ENCODE measurements at places on chromosomes 11 and 22.

GRCh38 chr11:122091835-122092234 is 24.2 kb downstream of the BLID start:
- no peak for DNase-seq

DNA sequence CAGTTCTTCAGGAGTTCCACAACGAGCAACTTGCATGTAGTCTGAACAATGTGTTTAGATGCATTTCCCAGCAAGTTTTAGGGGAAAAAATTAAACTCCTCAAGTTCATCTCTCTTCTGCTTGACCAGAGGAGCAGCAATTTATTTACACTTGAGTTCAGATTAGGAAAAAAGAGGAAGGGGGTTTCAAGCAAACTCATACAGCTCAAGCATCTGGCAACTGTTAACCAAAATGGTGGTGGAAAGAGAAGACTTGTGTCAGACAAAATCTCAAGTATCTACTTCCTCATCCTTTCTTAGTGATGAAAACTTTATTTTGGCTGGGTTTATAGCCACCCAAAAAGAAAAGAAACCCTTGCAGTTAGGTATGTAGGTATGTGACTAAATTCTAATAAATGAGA is 29.1 kb upstream of the PICALM start:
- no peak for DNase-seq

GRCh38 chr22:30253205-30253852 is 6.8 kb upstream of the LIF start:
- no peak for DNase-seq

DNA sequence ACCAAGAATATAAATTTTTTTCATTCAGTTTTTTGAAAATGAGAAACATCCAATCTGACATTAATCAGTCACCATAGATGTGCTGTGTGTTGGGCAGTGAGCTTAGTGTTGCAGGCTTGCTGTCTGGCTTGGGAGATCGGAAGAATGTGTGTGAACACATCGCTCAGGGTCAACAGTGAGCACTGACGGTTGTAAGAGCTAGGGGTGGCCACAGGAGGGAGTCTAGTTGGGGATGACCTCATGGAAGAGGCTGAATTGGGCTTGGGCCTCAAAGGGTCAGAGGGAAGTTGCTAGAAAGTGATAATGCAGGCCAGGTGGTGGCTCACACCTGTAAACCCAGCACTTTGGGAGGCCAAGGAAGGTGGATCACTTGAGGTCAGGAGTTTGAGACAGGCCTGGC is 375.4 kb downstream of the DDX10 start:
- no peak for DNase-seq

- no peak for DNase-seq
Measured at GRCh38 chr11:83272627-83273026, 13.5 kb downstream of the CCDC90B start.

- DNase-seq, result no peak
Measured at GRCh38 chr11:83238111-83238510, 44.6 kb downstream of the ANKRD42 start.

GRCh38 chr11:34936945-34937629 is 20.7 kb downstream of the PDHX start:
- no peak for DNase-seq

DNA sequence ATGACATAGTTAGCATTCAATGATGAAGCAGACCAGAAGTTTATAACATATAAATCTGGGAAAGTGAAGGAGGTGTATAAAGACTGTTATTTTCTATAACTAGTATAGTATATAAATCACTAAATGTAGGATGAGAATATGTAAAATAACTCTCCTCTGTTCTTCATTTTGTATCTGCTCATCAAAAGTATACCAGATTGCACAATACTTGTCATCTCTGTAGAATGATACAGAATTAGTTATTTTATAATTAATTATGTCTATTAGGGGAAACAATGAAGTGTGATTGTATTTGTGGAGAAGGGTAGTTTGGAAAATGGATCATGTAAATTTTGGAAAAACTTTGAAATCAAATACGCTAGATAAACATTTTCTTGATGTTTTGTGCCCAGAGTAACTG is 18.4 kb downstream of the OR51L1 start:
- DNase-seq, result no peak

GRCh38 chr11:76830639-76831327 is 29.9 kb upstream of the ACER3 start:
- no peak for DNase-seq

GRCh38 chr11:89184021-89184420 is 6.3 kb downstream of the TYR start:
- DNase-seq, result no peak

DNA sequence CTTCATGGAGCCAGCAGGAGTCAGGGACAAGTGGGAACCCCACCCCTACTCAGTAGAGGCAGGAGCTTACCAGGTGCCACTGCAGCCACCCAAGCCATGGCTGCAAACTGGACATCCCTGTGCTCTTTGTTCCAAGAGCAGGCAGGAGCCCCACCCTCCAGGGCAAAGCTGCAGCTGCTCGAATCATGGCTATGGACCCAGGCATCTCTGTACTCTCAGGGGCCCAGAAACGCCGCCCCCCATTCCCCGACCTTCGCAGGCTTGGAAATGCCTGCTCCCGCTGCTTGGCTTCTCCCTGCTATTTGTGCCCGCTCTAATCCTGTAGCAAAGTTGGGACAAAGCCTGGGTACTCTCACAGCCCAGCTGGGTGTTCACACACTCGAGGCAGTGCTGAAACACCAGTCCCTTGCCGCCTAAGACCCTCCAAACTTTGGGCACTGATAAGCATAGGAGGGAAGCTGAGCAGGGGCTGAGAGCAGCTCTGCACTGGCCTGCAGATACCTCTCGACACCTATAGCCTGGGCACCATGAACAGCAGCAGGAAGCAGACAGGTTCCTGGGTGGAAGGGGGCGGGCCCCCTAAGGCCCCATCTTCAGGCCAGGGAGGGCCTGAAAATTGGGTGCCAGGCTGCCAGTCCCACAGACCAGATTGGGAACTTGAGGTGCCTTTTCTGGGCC is 402.4 kb downstream of the LRRC4C start:
- no peak for DNase-seq

GRCh38 chr22:37664249-37665101 is 6.0 kb downstream of the PDXP start:
- DNase-seq, result no peak

DNA sequence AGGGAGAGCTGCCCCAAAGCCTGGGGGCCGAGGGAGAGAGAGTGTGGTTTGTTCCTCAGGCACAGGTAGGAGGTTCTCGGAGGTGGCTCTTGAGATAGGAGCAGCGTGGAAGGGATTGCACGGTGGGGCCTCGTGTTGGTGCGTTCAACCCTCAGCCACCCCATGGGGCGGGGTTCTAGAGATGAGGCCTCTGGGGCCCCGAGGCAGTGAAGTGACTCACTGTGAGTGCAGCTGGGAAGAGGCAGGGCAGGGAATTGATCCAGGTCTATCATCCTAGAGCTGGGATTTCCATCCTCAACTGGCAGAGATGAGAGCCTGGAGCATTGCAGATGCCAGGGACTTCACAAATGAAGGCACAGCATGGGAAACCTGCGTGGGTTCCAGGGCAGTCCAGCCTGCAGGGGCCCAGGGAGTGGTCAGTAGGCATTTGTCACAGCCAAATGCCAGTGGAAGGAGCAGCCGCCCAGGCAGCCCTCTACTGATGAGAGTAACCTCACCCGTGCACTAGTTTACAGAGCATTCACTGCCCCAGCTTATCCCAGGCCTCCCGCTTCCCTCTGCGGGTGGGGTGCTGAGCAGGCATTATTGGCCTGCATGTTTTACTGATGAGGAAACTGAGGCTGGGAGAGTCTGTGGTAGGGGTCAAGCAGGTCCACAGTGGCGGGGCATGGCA is 5.1 kb upstream of the SMARCB1 start:
- DNase-seq, result no peak

DNA sequence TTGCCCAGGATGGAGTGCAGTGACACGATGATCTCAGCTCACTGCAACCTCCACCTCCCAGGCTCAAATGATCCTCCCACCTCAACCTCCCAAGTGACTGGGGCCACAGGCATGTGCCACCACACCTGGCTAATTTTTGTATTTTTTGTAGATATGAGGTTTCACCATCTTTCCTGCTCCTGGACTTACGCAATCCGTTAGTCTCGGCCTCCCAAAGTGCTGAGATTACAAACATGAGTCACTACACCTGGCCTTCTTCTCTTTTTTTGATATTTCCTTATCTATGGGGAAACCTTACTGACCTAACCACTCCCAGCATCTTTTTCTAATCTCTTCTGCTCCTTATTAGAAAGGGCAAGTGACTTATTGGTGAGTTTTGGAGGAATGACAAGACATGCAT is 121.7 kb upstream of the CHORDC1 start:
- no peak for DNase-seq

GRCh38 chr11:119505861-119506260 is 82.9 kb upstream of the THY1 start:
- no peak for DNase-seq

GRCh38 chr22:24416095-24416494 is 11.3 kb upstream of the ADORA2A start:
- DNase-seq, result no peak

DNA sequence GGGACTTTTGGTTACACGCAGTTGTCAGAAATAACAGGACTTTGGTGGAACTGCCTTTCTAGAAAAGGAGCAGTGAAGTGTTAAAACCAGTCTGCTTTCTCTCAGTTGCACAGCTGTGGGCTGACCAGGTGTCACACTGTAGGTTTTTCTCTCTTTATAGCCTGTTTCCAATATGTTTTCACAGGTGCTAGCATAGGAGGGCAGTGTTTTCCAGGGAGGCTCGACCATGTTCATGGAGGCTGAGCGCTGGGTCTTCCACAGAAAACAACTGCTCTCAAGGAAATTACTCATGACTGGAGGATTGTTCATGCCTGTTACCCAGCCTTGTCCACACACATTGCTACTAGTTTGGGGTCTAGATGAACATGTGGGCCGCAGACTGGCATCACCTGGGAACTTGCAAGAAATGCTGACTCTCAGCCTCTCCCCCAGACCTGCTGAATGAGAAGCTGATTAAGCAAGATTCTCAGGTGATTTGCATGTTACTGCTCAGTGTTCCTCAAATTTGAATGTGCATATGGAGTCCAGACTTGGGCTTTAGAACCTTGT is 157.7 kb downstream of the MAML2 start:
- no peak for DNase-seq

Data from NCI-H1048 (cell line).